Hair follicular keratinocyte (primary cell): ENCODE measurements at places on chromosomes 1 and 21. TPM values are rescaled to one million over a fixed set of nuclear protein-coding genes. Genes with fewer than 3 reads are reported as not detected.

The FOXJ3 gene
- 16.0 and 18.1 TPM in 2 replicates for total RNA-seq

The GBP5 gene
- 0.11 TPM in 1 of 2 replicates, not detected in the other for total RNA-seq

The TAS1R3 gene
- total RNA-seq, result under 0.01 TPM in 1 of 2 replicates, not detected in the other

The KCND3 gene
- 0.08 and 0.55 TPM in 2 replicates for total RNA-seq

The SPRR2F gene
- total RNA-seq, result not detected in 2 replicates

The MCOLN2 gene
- total RNA-seq, result 2.0 and 2.9 TPM in 2 replicates

The PEAR1 gene
- 4.0 and 6.7 TPM in 2 replicates for total RNA-seq

The PTPN7 gene
- not detected in 2 replicates for total RNA-seq

The CDC14A gene
- 1.3 and 1.9 TPM in 2 replicates for total RNA-seq

The LDLRAD1 gene
- total RNA-seq, result not detected in 2 replicates

The MSH4 gene
- 0.15 TPM in 1 of 2 replicates, not detected in the other for total RNA-seq

The E2F2 gene
- total RNA-seq, result 0.08 and 0.23 TPM in 2 replicates

The GJA5 gene
- total RNA-seq, result 0.55 and 2.7 TPM in 2 replicates

The KLF17 gene
- total RNA-seq, result not detected in 2 replicates

The OPTC gene
- not detected in 2 replicates for total RNA-seq

The FAM72B gene
- 2.5 and 8.4 TPM in 2 replicates for total RNA-seq

The NPL gene
- 1.8 and 2.8 TPM in 2 replicates for total RNA-seq

The ALDH9A1 gene
- 45.5 and 65.5 TPM in 2 replicates for total RNA-seq

The VAV3 gene
- total RNA-seq, result 0.30 and 0.31 TPM in 2 replicates

The AK5 gene
- 0.86 and 4.3 TPM in 2 replicates for total RNA-seq

The LRRIQ3 gene
- 0.39 and 0.53 TPM in 2 replicates for total RNA-seq

The ELAVL4 gene
- not detected in 2 replicates for total RNA-seq

The TRIM62 gene
- total RNA-seq, result 2.0 and 3.9 TPM in 2 replicates

The PLA2G4A gene
- 8.7 and 21.1 TPM in 2 replicates for total RNA-seq

The TEKT2 gene
- 0.08 and 0.16 TPM in 2 replicates for total RNA-seq

The SMIM1 gene
- 11.9 TPM in 1 of 2 replicates, not detected in the other for total RNA-seq

The PTP4A2 gene
- total RNA-seq, result 145 and 188 TPM in 2 replicates

The ZNF670 gene
- 0.94 and 3.6 TPM in 2 replicates for total RNA-seq

The ANKRD65 gene
- 4.9 and 5.8 TPM in 2 replicates for total RNA-seq

The FOXE3 gene
- total RNA-seq, result not detected in 2 replicates

The INKA2 gene
- 2.0 and 2.1 TPM in 2 replicates for total RNA-seq

The NBPF15 gene
- total RNA-seq, result 11.2 and 19.8 TPM in 2 replicates

The MXRA8 gene
- total RNA-seq, result 0.39 and 2.0 TPM in 2 replicates

The NBPF26 gene
- 6.2 and 9.5 TPM in 2 replicates for total RNA-seq

The LCE1C gene
- 1.1 and 9.9 TPM in 2 replicates for total RNA-seq

The UHMK1 gene
- total RNA-seq, result 35.0 and 40.8 TPM in 2 replicates
